ENCODE measurements at places on chromosomes 1 and 21.
A peak's percentile ranks its signal among the peaks of the same experiment; 100 is the strongest.

- DNase-seq = no peak
Observed at GRCh38 chr1:238652346-238652968, 733.9 kb upstream of the CHRM3 start.

- no peak for DNase-seq
Observed at GRCh38 chr1:167767761-167768160, 46.0 kb downstream of the MPZL1 start.

- no peak for DNase-seq
Observed at GRCh38 chr1:67588178-67588855, 96.7 kb upstream of the GADD45A start.

GRCh38 chr1:51736702-51737101, 119.8 kb downstream of the OSBPL9 start:
- DNase-seq = no peak

DNA sequence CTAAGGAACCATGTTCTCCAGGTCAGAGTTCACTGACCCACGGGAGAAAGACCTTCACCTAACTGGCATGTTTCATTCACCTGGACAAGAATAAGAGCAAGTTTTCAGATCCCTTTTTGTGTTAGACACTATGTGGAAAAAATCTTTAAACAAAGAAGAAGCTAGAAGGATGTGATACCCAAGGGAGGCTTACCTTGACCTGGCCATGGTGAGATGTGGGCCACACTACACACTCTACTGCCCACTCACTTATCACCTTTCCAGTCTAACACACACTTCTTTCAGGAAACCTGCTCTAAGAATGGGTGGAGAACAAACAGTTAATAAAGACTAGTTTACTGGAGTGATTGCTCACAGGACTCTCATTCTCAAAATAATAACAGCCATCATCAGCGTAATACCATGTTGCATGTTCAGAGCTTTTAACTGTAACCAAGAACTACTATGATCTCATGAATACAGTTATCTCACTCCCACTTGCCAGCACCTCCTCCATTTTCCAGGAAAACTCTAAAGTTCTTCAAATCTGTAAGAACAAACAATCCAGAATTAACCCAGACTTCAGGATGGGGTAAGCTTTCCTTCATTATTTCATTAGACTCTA, 1.4 kb downstream of the RGS8 start:
- DNase-seq = no peak

GRCh38 chr1:29851691-29852090, 615.4 kb downstream of the PTPRU start:
- DNase-seq = no peak

DNA sequence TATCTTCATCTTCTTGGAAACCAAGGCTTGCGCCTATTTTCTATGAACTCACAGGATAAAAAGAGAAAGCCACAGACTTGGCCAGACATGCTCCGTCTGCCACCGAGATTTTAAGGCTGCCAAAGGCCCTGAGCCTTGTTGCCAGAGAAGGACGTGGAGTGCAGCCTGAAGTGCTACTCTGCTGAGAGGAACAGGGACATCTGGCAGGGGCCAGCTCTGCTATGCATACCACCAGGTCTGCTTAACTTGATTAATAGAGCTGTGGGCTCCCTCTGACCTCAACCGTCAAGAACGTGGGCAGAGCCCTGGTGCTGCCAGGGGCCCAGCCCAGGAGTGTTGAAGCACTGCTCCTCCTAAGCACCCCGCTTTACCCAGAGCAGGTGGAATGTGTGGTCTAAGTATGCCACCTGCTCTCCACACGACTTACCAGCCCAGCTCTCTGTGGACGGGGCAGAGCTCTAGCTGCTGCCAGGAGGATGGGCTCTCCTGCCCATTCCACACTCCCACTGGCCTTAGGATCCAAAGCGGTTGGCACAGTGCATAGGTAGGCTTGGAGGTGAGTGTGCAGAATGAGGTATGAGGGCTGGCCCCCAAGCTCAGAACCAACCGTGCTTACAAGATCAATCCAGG, 10.6 kb downstream of the HCRTR1 start:
- DNase-seq = no peak

DNA sequence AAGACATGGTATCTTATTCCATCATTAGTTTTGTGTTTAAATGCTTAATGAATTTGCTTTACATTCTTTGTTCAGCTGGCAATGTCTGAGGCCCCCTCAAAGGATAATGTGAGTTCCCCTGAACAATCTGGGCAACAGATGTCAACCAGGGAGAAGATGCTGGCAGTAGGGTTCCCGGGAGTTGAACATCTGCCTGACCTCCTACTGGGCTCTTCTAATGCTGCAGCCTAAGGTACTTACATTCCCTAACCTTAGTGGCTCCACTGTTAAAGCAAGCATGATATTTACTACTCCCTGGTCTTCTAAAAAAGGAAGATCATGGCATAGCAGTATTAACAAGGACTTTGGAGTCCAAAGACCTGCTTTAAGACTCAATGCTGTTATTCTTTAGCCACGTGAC, 574.9 kb upstream of the NR5A2 start:
- no peak for DNase-seq

- no peak for DNase-seq
Observed at GRCh38 chr1:97007840-97008604, 286.4 kb downstream of the PTBP2 start.

GRCh38 chr1:10814976-10815857, 18.8 kb upstream of the CASZ1 start:
- peak; percentile 59 for DNase-seq

GRCh38 chr1:41917835-41918449, 780 bp downstream of the HIVEP3 start:
- DNase-seq = peak; percentile 77

- DNase-seq = peak; percentile 79
Observed at GRCh38 chr1:92804721-92805201, 19.9 kb upstream of the EVI5 start.

- no peak for DNase-seq
Observed at GRCh38 chr1:37620707-37621106, 14.0 kb downstream of the RSPO1 start.

GRCh38 chr1:6592441-6592840, 10.2 kb downstream of the KLHL21 start:
- DNase-seq = no peak

DNA sequence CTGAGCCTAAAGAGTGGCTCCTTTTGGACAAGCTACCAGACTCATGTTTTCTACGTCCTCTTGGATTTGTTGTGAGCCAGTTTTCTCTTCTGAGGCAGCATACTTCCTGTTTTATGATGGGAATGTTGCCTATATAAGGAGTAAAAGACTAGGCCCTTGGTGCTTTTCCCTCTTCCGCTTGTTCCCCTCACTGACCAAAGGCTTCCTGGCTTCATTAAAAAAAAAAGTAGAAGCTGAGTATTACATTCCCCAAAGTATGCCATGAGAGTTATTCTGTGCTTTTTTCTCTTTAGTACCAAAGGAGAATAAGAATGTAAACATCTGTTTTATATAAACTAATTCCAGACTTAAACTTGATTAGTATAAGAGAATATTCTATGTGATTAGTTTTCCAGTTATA, 6.5 kb upstream of the HMCN1 start:
- DNase-seq = no peak

DNA sequence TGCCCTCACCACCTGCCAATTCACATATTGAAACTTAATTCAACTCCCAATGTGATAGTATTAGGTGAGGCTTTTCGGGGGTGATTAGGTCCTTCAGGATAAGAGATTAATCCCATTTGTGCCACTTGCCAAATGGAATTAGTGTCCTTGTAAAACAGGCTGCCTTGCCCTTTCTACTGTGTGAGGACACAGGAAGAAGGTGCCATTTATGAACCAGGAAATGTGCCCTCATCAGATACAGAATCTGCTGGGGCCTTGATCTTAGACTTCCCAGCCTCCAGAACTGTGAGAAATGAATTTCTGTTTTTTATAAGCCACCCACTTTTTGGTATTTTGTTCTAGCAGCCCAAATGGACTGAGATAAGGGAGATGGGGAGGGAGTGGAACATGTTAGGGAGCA, 39.1 kb upstream of the AGL start:
- no peak for DNase-seq

DNA sequence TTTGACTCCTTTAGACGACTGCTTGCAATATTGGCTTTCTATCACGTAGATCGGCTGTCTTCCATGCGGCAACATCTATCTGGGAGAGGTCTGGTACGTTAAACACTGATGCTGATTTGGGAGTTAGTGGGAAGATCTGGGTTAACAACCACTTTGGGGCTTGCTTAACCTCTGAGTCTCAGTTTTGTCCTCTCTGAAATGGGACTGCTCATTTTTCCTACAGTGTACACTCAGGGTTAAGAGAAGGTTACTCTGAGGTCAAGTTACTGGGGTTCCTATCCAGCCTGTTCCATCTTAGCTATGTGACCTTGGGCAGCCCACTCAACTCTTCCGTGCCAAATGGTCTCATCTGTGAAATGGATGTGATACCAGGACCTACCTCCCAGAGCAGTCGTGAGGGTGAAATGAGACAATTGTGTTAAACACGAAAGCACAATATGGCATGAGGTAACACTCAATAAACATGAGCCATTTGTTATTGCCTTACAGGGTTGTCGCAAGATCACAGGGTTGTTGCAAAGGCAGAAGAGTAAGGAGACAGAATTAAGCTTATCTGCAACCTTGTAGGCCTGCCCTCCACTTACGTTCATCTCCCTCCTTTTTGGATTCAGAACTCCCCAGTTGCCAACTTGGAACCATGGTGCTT, 5.6 kb downstream of the ABCA4 start:
- peak; percentile 24 for DNase-seq

DNA sequence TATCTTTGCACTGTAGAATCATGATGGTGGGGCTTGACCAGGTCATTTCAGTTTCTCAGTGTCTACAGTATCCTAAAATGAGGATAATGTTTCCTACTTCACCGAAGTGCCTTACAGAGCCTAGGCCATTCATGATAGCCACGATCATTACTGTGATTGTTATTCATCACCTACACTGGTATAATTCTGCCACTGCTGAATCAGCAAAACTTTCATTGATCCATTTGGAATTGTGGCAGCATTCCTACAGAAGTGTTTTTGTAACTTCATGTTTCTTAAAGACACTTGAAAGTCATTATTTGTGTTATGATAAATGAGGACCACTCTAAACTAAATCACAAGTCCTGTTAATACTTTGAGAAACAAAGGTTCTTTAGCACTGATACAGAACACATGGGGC, 6.0 kb upstream of the PLPPR5 start:
- DNase-seq = no peak

DNA sequence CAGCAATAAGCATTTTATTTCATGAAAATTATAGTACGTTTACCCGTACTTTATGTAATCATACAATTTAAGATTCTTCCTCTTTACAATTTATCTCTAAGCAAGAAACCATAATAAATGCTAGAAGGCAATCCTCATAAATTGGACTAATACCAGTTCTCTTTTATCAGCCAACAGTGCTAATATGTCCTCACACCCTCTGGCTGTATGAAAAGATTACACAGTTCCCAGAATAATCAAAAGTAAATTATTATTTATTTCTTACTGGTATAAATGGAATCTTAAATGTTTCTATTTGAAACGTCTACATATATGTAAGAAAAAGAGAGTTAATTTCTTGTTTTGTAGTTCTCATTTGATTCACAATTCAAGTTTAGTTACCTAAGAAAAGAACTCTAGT, 3.1 kb upstream of the CDKN2C start:
- no peak for DNase-seq

DNA sequence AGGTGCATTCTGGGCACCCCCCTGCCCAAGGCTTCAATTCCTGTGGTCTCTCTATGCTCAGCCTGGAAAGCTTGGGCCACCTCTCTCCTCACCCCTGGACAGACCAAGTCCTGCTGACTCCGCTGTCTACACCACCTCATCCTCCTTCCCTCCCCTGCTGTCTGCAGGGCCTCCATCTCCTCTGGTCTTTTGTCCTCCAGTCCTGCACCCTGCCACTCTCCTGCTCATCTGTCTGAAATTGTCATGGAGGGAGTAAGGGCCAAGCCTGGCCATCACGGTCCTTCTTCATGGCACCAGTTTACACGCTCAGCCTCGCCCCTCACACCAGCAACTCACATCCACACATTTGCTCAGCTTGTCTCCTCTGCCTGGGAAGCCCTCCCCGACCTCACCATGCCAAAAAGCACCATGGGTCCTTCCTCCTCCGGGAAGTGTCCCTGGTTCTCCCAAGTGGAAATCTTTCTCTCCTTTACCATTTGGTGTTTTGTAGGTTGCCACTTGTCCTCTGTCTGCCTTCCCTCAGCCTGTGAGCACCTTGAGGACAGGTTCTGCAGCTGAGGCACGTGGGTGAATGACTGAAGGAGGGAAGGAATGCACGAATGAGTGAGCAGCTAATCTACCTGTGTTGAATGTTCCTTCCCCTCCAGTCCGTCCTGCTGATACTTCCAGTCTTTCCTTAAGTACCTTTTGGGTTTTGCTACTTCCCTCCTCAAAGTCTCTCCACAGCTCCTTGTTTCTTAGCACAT, 2.1 kb upstream of the SLC2A1 start:
- DNase-seq = no peak

DNA sequence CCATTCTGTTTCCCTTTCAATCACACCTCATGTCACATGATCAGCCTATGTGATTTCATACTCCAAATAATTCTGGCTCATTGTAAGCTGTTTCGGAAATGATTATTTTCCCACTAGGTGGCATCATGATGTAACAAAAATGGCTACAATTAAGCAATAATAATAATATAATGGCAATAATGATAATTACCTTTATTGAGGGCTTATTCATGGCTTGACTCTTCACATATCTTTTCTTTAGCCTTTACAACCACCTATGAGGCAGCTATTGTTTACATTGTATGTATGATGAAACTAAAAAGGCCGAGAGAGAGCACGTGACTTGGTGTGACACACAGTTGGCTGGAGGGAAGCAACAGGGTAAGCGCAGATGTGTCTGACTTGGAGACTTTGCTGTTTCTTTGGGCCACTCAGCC, 12.5 kb upstream of the KPRP start:
- no peak for DNase-seq

DNA sequence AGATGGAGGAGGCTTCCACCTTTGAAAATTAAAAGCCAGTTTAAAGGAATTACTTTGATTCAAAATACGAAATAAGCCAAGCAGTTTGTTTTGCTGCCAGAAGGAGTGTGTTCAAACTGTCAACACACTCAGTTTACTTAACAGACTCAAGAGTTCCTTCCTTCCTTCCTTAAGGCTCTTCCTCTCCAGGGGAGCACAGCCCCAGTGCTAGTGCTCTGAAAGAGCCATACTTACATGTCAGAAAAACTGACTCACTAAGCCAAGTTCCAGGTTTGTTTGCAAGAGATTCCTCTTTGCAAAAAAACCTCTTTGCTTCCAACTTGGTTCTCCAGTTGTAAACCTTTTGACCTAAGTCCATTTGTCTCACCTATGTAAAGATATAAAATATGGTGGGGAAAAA, 14.3 kb downstream of the SETD4 start:
- no peak for DNase-seq

GRCh38 chr1:168485048-168485447, 58.7 kb downstream of the XCL2 start:
- no peak for DNase-seq
